ENCODE measurements at places on chromosomes 16 and 17. TPM values are rescaled to one million over a fixed set of nuclear protein-coding genes. Genes with fewer than 3 reads are reported as not detected.

Gene MFAP4
- polyA plus RNA-seq, result 22.6 TPM

Gene PYDC1
- 0.30 TPM for polyA plus RNA-seq

Gene GPR139
- polyA plus RNA-seq, result not detected

Gene SPATA22
- not detected for polyA plus RNA-seq

Gene PIRT
- polyA plus RNA-seq, result not detected
